ENCODE measurements at places on chromosomes 11 and 22.

DNA sequence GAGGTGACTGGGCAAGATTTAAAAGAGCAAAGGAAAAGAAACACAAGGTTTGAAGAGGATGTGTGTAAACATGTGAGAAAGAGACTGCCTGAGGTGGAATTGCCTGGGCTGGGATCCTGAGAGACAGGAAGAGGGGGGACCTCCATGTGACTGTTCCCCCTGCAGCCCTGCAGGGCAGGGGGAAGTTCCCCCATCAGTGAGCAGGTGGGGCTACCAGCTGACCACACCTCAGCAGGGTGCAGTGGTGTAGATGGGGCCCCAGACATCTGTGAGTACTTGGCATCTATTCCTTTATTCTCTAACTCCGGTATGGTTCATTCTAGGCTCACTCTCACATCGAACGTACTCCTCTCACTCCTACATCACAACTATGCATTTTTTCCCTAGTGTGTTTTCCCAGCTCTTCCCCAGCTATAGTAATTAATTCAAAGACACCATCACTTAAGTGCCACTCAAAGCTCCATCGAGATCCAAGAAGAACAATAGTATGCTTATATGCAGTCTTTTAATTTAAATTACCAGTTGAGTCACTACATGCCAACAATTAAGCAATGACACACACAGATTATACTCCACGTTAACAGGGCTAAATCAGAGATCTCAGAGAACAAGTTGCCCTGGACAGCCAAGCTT is 42.7 kb downstream of the LGR4 start:
- peak; percentile 81 for DNase-seq

GRCh38 chr11:24637520-24637919 is 140.7 kb downstream of the LUZP2 start:
- DNase-seq: no peak

DNA sequence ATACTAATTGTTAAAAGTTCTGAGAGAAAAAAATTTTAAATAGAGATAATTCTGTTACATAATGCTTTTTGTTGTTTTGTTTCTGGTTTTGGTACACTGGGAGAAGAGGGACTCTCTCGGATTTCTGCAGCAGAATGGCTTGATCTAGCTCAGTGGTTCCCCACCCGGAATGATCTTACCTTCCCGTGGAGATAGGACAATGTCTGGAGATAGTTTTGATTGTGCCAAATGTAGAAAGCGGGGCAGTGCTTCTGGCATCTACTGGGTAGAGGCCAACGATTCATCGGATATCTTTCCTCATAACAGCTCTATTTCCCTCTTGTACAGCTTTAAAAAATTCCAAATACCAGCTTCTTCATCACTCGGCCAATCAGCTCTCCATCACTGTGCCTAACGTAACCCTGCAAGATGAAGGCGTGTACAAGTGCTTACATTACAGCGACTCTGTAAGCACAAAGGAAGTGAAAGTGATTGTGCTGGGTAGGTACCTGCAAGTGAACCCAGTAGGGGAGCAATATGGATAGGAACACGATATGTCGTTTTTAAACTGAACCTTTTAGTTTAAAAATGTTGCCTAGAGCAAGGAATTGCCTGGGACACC is 13.2 kb downstream of the CRTAM start:
- DNase-seq: peak; percentile 20

DNA sequence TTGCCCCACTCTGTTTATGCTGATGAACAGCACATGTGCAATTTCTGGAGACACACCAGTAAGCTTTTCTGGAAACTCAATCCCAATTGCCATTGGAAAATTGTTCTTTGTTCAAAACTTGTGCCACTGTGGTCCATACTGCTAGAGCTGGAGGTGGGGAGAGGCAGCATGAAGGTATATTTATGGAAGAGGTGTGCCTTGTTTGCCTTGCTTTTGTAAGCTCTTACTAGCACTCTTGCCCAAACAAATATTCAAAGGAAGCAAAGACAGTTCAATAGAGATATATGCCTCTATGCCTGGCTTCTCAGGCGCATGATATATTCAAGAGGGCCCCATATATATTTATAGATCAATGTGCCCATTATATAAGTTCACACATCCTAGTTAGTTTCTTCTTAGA is 42.7 kb downstream of the TIMP3 start:
- no peak for DNase-seq

GRCh38 chr11:34630544-34630943 is 9.7 kb downstream of the EHF start:
- no peak for DNase-seq

GRCh38 chr11:360326-361280 is 8.7 kb upstream of the B4GALNT4 start:
- no peak for DNase-seq

DNA sequence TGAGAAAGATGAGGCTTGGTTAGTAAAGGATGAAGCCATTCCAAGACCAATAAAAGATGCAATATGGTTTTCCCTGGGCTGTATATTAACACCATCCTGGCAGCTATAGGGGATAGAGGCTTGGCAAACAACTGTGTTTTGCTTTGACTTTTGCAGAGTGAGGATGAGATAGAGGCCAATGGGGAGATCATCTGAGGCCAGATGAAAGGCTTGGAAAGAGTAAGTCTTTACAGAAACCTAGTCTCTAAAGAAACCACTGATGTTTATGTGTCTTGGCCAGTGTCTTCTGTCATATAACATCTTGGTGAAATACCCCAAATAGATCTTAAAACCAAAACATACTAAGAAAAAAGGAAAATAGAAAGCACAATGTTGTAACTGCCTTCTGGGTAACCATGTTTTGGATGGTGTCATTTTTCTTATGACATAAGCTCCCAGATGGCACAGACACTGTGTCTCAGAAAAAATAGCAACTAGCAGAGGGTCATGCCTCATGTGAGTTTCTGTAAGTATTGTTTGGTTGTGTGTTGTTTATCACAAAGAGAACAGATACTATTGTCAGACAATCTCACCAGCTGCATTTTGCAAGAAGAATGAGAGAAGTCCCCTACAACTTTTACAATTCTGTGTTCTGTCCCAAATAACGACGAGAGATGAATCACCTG is 305.4 kb downstream of the ST3GAL4 start:
- no peak for DNase-seq

- DNase-seq: no peak
Observed at GRCh38 chr22:19524170-19525115, at the start of gene CLDN5. TSS of gene CLDN5 (minus strand) at chr22:19524410. CDS start at chr22:19524255, 155 bp downstream.

GRCh38 chr22:45903355-45904135 is 73.4 kb downstream of the WNT7B start:
- DNase-seq: no peak

- DNase-seq: no peak
Observed at GRCh38 chr11:79092791-79093353, 348.0 kb downstream of the TENM4 start.

DNA sequence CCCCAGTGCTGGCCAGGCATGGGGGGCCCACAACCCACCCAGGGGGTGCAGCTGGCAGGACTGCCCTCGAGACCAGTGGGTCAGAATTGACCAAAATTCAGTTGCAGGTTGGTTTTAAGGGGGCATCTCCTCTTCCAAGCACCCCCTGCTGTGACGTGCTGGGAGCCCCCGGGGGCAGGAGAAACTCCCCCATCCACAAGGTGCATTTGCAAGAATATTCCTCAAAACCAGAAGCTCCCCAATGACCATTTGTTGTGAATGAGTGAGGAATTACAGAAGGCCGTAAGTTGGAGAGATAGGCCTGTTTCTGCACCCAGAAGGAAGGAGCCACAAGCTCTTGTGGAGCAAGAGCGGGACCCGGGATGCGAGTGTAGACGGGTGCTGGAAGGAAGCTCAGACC is 414.5 kb downstream of the BRD1 start:
- DNase-seq: no peak

DNA sequence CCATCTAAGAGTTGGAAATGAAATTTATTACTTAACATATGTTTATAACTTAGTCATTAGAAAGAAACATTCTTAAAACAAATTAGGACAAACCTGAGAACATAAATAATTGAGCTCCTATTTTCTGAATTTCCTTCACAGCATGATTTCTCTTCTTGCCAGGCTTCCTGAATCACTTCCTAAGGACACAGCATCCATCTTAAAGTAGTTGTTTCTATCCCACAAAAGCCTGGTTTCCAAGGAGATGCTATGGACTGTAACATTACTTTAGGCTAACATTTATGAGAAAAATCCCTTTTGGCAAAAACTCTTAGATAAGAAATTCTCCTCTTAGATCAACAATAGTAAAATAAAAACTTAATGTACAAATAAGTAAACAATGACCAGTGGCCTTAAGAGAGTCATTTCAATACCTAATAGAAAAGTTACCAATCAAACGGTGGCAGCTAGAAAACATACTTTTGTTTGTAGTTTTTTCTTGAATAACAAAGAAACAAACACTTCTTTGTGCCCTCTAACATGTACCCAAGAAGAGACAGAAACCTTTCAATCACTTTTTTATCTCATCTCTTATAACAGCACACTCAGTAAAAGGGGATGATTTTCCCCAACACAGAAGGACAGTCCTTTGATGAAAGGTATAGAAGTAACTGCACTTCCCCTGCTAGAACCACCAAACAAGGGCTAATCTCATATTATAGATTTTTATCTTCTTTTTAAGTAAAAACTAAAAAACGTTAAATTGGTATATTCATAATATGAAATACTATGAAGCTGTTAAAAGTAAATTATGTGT is 74.5 kb downstream of the TTC28 start:
- DNase-seq: no peak

- no peak for DNase-seq
Observed at GRCh38 chr11:70073871-70074371, 4.2 kb upstream of the ANO1 start.

- peak; percentile 2 for DNase-seq
Observed at GRCh38 chr22:29003975-29004646, 57.5 kb downstream of the C22orf31 start.

- DNase-seq: no peak
Observed at GRCh38 chr11:66646828-66647227, 8.3 kb downstream of the RBM4 start.

DNA sequence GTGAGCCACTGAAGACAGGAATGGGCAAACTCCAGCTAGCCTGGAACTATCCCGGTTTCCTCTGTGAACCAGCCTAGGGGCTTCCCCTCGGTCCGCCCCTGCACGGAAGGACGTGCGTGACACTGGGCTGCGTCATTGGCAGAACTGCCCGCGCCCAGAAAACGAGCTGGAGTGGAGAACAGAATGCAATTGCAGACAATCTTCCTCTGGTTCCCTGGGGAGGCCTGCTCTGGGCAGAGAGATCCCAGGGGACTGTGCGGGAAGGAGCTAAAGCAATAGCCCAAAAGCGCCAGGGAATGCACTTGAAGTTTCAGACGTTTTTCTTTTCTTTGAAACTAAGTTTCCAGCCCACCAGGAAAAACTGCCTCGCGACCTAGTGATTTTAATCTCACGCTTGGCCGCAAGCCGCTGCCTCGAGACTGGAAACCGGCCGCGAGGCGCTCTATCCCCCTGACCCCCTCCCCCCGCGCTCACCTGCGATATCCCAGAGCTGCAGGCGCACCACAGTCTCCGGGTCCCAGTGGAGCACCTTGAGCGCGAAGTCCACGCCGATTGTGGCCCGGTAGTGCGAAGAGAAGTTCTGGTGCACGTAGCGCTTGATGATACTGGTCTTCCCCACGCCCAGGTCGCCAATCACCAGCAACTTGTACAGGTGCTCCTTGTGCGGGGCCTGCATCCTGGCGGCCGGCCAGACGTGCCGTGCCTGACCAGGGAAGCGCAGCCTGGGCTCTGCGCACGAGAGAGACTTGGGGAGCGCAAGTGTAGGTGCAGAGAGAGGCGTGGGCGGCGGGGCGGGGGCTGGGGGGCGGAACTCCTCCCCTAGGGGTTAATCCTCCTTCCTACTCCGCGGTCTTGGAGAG is at the start of gene RAB38:
Gene RAB38 (minus strand): TSS at position 735 of the 860 bp plus-strand sequence. CDS start 59 bp downstream, at position 676.
- DNase-seq: peak; percentile 56

- no peak for DNase-seq
Observed at GRCh38 chr22:35752863-35753189, 35.2 kb downstream of the APOL5 start.

DNA sequence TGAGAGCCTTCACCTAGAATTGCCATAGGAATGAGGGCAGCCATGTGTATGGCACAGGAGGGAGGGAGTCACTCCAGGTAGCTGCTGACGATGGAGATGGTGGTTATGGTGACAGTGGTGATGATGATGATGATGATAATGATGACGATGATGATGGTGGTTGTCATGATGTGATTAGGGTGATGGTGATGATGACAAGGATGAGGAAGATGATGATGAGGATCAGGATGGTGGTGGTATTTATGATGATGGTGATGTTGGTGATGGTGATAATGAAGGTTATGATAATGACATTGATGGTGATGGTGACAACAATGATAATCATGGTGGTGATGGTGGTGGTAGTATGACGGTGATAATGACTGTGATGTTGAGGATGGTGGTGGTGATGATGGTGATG is 1130.5 kb downstream of the BRD1 start:
- DNase-seq: no peak

DNA sequence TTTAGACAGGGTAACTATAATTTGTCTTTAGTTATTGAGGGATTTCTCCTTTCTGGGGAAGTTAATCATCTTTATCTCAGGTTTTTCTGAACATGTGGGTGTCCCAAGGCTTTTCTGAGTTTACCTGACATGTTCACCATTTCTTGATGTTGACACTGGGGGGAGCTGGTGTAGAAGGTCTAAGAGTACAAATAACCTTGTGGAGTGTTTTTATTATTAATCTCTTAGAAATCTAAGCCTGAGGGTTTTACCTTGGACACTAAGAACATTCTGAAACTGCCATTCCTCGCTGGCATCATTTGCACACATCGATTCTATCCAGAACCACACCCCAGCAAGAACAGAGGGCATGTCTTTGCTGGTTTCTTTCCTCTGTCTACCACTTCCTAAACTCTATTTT is 15.6 kb upstream of the C11orf91 start:
- DNase-seq: no peak

DNA sequence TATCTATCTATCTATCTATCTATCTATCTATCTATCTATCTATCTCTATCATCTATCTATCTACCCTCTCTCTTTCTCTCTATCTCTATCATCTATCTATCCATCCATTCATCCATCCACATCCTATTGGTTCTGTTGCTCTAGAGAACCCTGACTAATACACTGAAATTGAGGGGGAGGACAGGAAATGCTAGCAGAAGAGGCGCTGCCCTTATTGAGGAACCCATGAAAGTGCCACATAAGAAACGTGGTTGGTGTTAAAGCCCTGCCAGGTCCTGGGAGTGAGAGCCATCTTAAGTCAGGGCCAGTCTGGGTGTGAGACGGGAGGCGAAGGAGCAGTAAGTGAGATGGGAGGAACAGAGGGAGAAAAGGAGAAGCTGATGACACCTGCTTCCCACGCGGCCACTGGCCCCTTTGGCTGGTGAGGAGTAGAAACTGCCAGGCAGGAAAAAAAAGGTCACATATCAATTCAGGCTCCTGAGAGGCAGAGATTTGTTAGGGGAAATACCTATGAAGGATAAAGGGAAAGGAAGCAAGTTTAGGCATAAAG is 87.9 kb upstream of the PLET1 start:
- DNase-seq: no peak

Measured in NCI-H2081 (cell line).